ENCODE measurements at places on chromosomes 5 and 9.

- DNase-seq, result no peak
These were observed 37.8 kb upstream of the RNF20 start for GRCh38 chr9:101495810-101496209.

GRCh38 chr9:4955836-4956235, 29.2 kb upstream of the JAK2 start:
- no peak for DNase-seq

DNA sequence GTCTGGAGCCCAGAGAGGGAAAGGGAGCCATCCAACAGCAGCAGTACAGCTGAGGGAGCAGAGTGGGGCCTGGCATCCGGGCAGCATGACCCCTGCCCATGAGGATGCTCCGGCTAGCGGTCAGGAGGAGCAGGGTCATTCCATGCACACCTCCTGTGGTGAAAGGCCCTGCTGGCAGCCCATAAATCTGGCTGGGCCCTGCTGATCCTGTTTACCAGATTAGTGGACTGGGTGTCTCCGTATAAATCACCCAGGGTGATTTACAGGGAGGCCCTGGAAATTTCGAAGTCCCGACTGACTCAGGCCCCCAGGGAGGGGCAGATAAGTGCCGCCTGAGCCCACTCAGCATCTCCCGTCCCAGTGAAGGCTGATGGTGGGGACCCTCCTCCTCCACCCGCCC, 117.6 kb upstream of the HAND1 start:
- no peak for DNase-seq

DNA sequence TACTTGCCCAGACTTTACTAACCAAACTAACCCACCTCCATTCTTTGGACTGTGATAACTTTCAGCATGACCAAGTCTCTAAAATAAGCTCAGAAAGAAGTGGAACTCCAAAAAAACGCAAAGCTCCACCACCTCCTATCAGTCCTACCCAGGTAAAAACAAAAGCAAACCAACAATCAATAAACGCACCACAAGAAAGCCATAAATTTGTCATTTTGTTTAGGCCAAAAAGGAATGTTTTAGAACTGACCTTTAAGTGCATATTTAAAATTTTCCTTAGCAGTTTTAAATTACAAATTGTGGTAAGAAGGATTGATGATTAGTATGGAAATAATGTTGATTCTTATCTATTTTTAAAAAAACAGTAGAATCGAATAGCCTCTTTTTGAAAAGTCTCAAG, 25.5 kb upstream of the TTC23L start:
- DNase-seq, result no peak

Data from right kidney (tissue), 9 donors.